Sigmoid colon (tissue), 7 donors: ENCODE measurements at places on chromosomes 13 and 19. TPM values are rescaled to one million over a fixed set of nuclear protein-coding genes. Genes with fewer than 3 reads are reported as not detected.

- peaks cover 8% of the 10 kb centered on the region for H3K4me1 ChIP-seq
- H3K27ac ChIP-seq, result no peak overlapping the region
- H3K27me3 ChIP-seq, result no peaks in the 10 kb centered on the region
- no peaks in the 10 kb centered on the region for H3K36me3 ChIP-seq
- DNase-seq, result no peak
Measured at GRCh38 chr13:36051082-36051481, 80.1 kb downstream of the DCLK1 start.

DNA sequence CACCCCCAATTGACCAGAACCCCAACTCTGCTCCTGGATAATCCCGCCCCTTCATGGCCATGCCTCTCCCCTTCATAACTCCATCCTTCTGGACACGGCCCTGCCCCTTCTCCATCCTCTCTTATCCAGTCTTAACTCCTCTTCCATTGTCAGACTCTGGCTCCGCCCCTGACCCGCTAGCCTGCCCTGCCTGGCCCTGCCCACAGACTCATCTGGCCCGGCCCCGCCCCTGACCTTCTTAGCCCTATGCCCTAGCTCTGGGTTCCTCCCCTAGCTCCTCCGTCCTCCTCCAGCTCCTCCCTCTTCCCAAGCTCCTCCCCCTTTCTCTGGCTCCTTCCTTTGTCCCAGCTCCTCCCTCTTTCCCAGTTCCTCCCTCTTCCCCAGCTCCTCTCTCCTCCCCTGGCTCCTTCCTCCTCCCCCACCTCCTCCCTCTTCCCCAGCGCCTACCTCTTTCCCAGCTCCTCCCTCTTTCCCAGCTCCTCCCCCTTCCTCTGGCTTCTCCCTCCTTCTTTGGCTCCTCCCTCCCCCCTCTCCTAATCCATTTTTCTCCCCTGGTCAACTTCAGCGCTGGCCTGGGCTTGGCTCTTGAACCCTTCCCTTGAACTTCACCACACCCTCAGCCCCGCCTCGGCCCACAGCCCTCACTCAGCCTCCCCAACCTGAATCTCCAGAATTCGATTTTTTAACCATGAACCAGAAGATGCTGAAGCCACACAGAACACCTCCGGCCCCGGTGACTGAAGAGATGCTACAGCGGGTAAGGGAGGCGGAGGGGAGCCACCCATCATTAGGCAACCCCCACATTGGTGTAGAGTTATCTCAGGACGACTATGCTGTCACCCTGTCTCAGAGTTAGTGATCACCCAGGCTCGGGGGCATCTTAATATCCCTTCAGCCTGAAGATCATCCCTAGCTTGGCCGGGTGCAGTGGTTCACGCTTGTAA is 9.2 kb upstream of the ZNF358 start:
- no peak overlapping the region for H3K4me3 ChIP-seq
- no peak overlapping the region for H3K27ac ChIP-seq
- H3K36me3 ChIP-seq, result no peaks in the 10 kb centered on the region

- H3K4me3 ChIP-seq, result no peak overlapping the region
- peaks cover 63% of the 10 kb centered on the region for H3K36me3 ChIP-seq
- H3K27me3 ChIP-seq, result no peaks in the 10 kb centered on the region
- H3K27ac ChIP-seq, result no peak overlapping the region
Measured at GRCh38 chr19:37329686-37330085, 41.2 kb upstream of the ZNF527 start.

DNA sequence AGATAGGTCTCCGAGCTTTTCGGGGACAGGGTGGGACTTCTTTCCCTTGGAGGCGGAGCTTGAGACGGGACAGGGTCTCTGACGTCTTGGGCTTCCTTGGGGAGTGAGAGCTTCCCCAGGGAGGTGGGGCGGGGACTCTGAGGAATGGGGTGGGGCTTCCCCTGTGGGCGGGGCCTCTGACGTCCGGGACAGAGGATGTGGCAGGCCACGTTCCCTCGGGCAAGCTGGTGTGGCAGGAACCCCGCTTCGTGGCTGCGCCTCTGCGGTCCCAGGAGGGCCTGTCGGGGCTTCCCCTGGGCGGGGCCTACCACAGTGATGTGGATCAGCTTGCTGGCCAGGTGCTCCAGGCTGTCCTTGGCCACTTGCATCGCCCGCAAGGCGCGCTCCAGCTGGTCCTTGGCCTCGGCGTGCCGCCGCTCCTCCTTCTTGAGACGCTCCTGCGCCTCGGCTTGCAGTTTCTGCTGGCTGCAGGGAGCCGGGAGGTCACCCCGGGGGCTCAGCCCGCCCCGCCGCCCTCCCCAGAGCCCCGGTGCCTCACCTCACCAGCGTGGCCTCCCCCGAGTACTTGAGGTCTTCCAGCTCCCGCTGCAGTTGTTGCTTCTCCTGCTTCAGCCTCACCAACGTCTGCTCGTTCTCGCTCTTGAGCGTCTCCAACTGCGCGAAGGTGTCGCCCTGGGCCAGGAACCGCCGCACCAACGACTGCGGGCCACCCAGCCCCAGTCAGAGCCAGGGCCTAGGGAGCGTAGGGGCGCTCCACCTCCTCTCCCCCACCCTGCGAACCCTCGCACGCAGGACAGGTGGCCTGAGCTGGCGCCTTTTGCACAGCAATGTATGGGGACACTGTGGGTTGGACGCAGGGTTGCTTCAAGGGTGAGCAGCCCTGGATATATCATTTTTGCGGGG is 3.3 kb upstream of the RGL3 start:
- H3K27ac ChIP-seq, result no peak overlapping the region
- H3K4me3 ChIP-seq, result no peak overlapping the region
- H3K27me3 ChIP-seq, result peaks cover 56% of the 10 kb centered on the region

DNA sequence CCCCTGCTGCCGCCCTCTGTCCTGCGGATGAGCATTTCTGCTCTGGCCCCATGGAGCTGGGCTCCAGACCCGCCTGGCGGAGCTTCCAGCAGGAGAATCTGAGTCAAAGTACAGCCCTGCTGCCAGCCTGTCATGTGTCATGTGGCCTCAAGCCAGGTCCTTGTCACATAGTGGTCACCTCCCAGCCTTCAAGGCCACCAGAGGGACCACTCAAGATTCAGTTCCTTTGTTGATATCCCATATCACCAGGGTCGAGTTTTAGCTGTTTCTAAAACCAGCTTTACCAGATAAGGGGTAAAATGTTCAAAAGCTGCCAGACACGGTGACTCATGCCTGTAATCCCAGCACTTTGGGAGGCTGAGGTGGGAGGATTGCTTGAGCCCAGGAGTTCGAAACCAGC is 13.4 kb downstream of the THOP1 start:
- no peak overlapping the region for H3K4me3 ChIP-seq
- no peaks in the 10 kb centered on the region for H3K4me1 ChIP-seq
- DNase-seq, result no peak
- no peaks in the 10 kb centered on the region for H3K27me3 ChIP-seq

GRCh38 chr13:43515531-43515930 is 271.2 kb downstream of the ENOX1 start:
- H3K36me3 ChIP-seq, result no peaks in the 10 kb centered on the region
- no peaks in the 10 kb centered on the region for H3K27me3 ChIP-seq
- peak overlapping the region; percentile 83 for H3K27ac ChIP-seq
- H3K4me3 ChIP-seq, result no peak overlapping the region
- H3K4me1 ChIP-seq, result peaks cover 55% of the 10 kb centered on the region
- DNase-seq, result no peak

DNA sequence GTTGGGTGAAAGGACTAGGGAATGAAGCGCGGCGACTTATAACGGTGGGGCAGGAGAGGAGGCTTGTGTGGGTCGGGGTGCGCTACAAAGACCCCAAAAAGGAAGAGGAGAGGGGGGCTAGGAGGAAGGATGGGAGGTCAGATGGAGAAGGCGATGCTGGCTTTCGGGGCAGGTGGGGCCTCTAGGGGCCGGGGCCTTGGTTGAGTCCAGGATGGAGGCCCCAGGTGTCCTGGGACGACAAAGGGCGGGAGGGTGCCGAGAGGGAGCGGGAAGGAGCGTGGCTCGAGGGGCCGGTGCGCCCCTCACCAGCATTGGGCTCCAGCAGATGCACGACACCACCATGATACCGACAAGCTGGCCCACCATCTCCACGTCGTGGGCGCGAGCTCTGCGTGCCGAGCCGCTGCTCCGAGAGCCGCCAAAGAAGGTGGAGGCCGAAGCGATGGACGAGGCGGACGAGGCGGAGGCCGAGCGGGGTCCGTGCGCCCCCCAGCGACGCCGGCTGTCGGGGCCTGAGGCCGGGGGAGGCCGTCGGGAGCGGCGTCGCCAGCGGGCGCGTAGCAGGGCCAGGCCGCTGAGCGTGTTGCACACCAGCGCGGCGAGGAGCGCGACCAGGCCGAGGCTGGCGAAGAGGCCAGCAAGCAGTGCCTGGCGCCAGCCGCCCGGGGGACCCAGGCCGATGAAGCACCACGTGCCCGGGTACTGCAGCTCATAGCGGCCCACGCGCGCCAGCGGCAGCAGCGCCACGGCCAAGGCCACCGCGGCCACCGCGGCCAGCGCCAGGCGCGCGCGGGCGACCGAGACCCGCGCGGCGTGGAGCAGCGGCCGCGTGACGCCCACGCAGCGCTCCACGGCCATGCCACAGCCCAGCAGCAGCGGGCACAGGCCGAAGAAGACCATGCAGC is 1.8 kb downstream of the PTGER1 start:
- no peaks in the 10 kb centered on the region for H3K4me1 ChIP-seq
- DNase-seq, result no peak
- no peak overlapping the region for H3K27ac ChIP-seq
- peaks cover 30% of the 10 kb centered on the region for H3K36me3 ChIP-seq

- peaks cover 16% of the 10 kb centered on the region for H3K4me1 ChIP-seq
- peak; percentile 98 for DNase-seq
- peak within 1 kb of the TSS; percentile 95 for H3K27ac ChIP-seq
- H3K36me3 ChIP-seq, result no peaks in the 10 kb centered on the region
Measured at GRCh38 chr19:7535047-7535997, at the start of gene PNPLA6. TSS of gene PNPLA6 (plus strand) at chr19:7535717. CDS start at chr19:7535789, 72 bp downstream.

- no peaks in the 10 kb centered on the region for H3K4me1 ChIP-seq
- H3K4me3 ChIP-seq, result no peak overlapping the region
- H3K27ac ChIP-seq, result no peak overlapping the region
- no peaks in the 10 kb centered on the region for H3K36me3 ChIP-seq
Measured at GRCh38 chr13:32917504-32917903, 98.7 kb upstream of the KL start.

GRCh38 chr13:99896369-99897075 is 75.0 kb downstream of the ZIC5 start:
- H3K27me3 ChIP-seq, result peaks cover 76% of the 10 kb centered on the region
- H3K4me1 ChIP-seq, result peaks cover 11% of the 10 kb centered on the region
- no peak for DNase-seq
- no peaks in the 10 kb centered on the region for H3K36me3 ChIP-seq

BRSK1 gene
- 3.9 TPM for total RNA-seq

PCDH17 gene
- 4.6 TPM for total RNA-seq

ISYNA1 gene
- total RNA-seq, result 10.2 TPM

COX7A1 gene
- total RNA-seq, result 88.5 TPM

PGLYRP1 gene
- total RNA-seq, result not detected

ERCC5 gene
- total RNA-seq, result 67.0 TPM

CACNA1A gene
- 1.4 TPM for total RNA-seq
